ENCODE measurements at places on chromosomes 2 and 18.

- no peak for ATAC-seq
Measured at GRCh38 chr18:22113144-22113844, 56.1 kb upstream of the GATA6 start.

DNA sequence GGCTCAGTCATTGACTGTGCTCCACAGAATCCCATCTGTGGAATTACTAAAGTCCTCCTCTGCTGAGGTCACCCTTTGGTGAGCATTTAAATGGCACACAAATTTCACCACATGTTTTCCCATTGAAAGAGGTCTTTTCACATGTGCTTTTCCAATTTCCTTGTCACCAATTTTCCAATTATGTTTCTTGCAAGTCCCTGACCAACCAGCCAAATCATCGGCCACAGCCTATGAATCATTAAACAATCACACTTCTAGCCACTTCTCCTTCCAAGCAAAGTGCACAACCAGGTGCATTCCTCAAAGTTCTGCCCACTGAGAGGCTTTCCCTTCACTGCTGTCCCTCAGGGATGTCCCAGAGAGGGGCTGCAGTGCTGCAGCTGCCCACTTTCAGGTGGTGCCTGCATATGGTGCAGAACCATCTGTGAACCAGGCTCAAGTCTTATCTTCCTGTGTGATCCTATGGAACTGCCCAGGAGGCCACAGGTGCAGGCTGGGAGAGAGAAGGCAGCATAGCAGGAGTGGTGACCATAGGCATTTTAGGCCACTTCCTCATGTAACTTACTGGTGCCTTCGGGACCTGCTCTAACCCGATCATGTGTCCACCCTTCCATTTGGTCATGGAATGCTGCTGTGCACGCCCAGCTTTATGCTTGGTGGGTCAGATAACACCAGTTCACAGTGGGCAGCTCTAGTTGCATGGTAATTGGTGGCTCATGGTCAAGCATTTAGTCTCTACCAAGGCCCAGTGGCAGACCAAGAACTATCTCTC lies 153.0 kb downstream of the SEPTIN10 start:
- ATAC-seq, result no peak

DNA sequence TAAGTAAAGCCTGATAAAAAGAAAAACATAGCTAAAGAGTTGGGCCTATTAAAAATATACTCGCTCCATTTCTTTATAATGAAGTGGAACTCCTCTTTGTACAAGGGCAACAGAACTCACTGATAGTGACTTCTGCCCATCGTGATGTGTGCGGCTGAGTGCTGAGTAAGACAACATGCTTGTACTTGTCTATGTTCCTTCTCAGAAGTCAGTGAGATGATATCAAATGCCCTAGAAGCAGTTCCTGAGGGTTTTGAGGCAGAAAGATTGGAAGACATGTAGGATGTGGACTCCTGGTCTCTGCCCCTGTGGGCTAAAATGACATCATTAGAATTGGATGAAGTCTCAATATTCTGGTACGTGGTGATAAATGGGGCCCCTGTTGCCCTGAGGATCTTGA lies 73.8 kb downstream of the USP40 start:
- ATAC-seq, result peak; percentile 70

- no peak for ATAC-seq
Measured at GRCh38 chr2:42567364-42567763, 1.1 kb upstream of the MTA3 start.

GRCh38 chr2:157874997-157875640 lies 1.0 kb downstream of the ACVR1 start:
- ATAC-seq, result no peak

- ATAC-seq, result no peak
Measured at GRCh38 chr2:181142514-181142913, 162.1 kb downstream of the UBE2E3 start.

DNA sequence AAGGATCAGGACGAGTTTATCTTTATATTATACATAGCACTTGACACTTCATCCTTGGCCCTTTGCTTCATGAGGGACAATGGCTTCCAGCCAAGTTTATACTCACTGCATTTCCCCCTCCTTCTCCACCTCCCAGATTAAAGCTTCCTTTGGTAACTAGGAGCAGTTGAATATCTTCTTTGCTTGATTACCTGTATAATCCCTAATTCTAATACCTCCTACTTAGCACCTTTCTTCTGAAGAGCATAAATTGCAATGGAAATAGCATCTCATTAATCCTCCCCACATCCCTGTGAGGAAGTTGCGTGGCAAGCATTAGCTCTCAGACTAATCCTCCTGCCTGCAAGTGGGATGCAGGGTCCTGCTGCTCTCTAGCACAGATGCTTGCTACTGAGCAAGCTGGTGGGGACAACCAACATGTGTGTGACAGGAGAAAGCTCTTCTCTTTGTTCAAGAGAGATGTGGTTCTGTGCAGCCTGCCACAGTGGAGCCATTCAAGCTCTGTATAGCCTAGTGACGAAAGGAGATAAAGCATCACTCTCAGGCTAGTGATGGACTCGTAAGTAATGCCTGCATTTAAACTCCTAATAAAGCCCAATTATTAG lies 19.1 kb downstream of the KLHL14 start:
- ATAC-seq, result no peak

- peak; percentile 60 for ATAC-seq
Measured at GRCh38 chr2:70080610-70081200, 6.6 kb upstream of the PCBP1 start.

DNA sequence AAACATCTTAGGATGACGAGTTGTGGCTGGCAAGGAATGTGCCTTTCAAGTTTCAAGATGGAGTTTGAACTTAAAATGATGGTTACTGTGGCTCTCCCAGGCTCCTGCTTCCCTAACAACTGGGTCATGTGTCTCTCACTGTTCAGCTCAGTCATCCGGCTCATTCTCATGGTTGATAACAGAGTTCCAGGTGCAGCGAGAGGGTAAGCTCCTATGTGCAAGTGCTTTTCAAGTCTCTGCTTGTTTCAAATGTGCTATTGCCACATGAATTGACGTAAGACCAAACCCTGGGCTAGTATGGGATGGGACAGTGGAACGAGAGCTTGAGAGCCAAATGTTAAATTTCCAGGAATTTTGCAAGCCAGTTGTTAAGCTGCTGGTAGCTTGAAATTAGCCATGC lies 19.5 kb upstream of the PUM2 start:
- peak; percentile 88 for ATAC-seq

GRCh38 chr2:73373344-73373743 lies 12.3 kb upstream of the ALMS1 start:
- ATAC-seq, result no peak

DNA sequence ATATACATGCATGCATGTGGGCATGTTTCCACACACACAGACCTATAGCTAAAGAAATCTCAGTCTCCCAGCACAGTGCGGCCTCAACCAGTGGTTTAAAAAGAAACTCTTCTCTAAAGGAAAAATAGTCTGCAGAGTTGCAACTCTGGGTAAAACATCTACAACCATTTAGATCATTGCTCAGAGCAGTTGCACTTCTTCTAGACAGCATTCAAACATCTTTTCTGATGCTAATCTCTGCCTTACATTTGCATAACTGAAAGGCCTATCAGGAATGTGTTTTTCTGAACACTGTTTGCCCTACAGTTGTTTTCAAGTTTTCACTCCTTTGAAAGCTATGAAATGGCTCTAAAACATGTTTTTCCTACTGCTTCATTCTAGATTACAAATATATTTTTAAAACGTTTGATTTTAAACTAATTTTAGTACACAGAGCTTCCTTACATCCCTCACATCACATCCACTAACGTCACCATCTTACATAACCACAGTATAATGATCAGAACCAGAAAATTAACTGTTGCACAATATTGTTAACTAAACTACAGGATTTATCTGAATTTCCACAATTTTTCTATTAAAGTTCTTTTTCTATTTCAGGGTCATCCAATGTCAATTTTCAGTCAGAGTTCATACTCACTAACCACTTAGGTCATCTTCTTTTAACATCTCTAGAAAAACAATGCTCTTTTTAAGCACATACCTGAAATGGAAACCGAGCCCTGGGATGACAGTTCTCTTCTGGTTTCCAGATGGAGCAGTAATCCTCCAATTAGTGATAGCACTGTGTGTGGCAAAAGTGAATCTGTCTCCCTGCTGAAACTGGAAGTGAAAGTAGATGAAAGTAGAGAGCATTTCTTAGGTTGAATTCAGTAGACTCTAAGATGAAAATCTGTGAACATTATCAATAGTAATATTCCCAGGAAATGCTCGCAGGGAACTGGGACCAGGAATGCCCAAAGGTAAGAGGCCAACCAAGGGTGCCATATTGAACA lies 501.6 kb upstream of the GCFC2 start:
- ATAC-seq, result no peak

GRCh38 chr2:55839182-55839819 lies 84.3 kb downstream of the EFEMP1 start:
- ATAC-seq, result peak; percentile 89

DNA sequence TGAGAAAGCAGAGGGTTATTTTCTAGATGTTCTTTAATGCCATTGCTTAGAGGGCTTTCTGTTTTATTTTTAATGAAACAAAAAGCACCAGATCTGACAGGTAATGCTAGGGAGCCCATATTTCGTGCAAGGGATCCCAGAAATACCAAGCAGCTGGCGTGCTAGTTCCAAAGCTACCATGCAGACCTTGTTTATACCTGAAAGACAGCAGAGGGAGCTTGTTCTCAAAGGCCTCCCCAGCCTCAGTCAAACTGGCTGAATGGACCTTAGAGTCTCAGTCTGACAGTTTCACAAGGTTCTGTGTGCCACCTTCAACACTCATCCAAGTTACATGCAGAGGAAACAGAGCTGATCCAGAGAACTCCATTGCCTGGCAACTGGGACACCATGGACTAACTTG lies 48.6 kb downstream of the GALNT14 start:
- ATAC-seq, result no peak

All from esophagus mucosa (tissue), 1 donor.